MM.1S (cell line): ENCODE measurements at places on chromosomes 7 and 10.

DNA sequence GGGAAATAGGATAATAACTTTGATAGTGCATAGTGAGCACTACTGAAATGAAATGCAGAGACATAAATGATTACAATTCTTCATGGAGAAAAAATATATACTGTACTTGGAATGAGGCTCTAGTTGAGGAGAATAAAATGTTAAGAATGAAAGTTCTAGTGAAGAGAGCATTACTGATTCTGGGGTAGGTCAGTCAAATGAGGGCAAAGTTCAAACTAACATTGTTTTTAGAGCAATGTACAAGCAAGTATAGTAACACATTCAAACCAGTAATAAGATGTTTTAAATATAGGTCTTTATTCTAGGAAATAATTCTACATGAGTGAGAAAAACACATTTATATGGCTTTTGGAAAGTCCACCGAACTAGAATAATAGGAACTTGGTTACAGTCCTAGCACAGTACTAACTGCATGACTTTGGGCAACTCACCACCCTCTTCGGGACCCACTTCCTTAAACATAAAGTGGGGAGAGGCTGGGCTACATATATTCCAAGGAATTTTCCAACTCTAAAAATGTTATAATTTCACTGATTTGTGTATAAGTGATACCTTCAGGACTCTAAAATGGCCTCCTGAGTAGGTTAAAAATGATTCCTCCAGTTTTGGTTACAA lies 86.4 kb downstream of the CDK6 start:
- no peaks in the 10 kb centered on the region for H3K36me3 ChIP-seq
- no peaks in the 10 kb centered on the region for H3K4me1 ChIP-seq
- no peak for DNase-seq
- no peak overlapping the region for H3K4me3 ChIP-seq
- H3K27me3 ChIP-seq = no peaks in the 10 kb centered on the region

GRCh38 chr7:5420881-5421713 lies 2.5 kb downstream of the TNRC18 start:
- H3K27ac ChIP-seq = peak overlapping the region; percentile 75; the same call in 1 of the 2 replicates
- no peaks in the 10 kb centered on the region for H3K36me3 ChIP-seq
- peak overlapping the region; percentile 69 for H3K4me3 ChIP-seq
- H3K27me3 ChIP-seq = peaks cover 30% of the 10 kb centered on the region
- no peaks in the 10 kb centered on the region for H3K4me1 ChIP-seq
- no peak for DNase-seq

- no peak overlapping the region for H3K27ac ChIP-seq
- no peaks in the 10 kb centered on the region for H3K36me3 ChIP-seq
- H3K27me3 ChIP-seq = no peaks in the 10 kb centered on the region
- no peak for DNase-seq
- H3K4me1 ChIP-seq = peaks cover 9% of the 10 kb centered on the region
Measured at GRCh38 chr10:116699049-116699448, 43.3 kb downstream of the HSPA12A start.

DNA sequence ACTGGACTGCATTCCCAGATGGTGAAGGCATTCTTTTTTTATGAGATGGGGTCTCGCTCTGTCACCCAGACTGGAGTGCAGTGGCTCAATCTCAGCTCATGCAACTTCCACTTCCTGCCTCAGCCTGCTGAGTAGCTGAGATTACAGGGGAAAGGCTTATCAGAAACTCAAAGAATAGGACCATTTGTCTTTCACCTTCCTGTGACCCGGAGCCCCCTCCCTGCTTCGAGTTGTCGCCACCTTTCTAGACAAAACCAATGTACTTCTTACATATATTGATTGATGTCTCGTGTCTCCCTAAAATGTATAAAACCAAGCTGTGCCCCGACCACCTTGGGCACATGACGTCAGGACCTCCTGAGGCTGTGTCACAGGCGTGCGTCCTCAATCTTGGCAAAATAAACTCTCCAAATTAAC lies 1.8 kb upstream of the METTL27 start:
- no peaks in the 10 kb centered on the region for H3K36me3 ChIP-seq
- peak overlapping the region; percentile 93; the same call in 1 of the 2 replicates for H3K27ac ChIP-seq
- no peak for DNase-seq
- H3K4me3 ChIP-seq = no peak overlapping the region
- H3K4me1 ChIP-seq = peaks cover 28% of the 10 kb centered on the region

GRCh38 chr7:139748373-139748765 lies 29.4 kb downstream of the HIPK2 start:
- no peaks in the 10 kb centered on the region for H3K4me1 ChIP-seq
- no peak overlapping the region for H3K4me3 ChIP-seq
- no peak overlapping the region for H3K27ac ChIP-seq
- no peaks in the 10 kb centered on the region for H3K36me3 ChIP-seq

GRCh38 chr10:92742331-92743228 lies 52.8 kb downstream of the HHEX start:
- peak overlapping the region; percentile 46; the same call in 1 of the 2 replicates for H3K27ac ChIP-seq
- H3K4me3 ChIP-seq = 0 out of 2 replicates have a peak overlapping the region, but pooled peaks have one; percentile 11
- H3K36me3 ChIP-seq = no peaks in the 10 kb centered on the region
- peaks cover 39% of the 10 kb centered on the region for H3K27me3 ChIP-seq
- H3K4me1 ChIP-seq = peaks cover 21% of the 10 kb centered on the region

- H3K4me3 ChIP-seq = no peak overlapping the region
- H3K27me3 ChIP-seq = no peaks in the 10 kb centered on the region
- H3K27ac ChIP-seq = no peak overlapping the region
Measured at GRCh38 chr7:44212018-44212417, 11.2 kb downstream of the YKT6 start.

- DNase-seq = no peak
- H3K27ac ChIP-seq = no peak overlapping the region
- H3K36me3 ChIP-seq = no peaks in the 10 kb centered on the region
- H3K4me3 ChIP-seq = no peak overlapping the region
- H3K27me3 ChIP-seq = no peaks in the 10 kb centered on the region
- no peaks in the 10 kb centered on the region for H3K4me1 ChIP-seq
Measured at GRCh38 chr10:132311338-132311939, 3.7 kb upstream of the STK32C start.

DNA sequence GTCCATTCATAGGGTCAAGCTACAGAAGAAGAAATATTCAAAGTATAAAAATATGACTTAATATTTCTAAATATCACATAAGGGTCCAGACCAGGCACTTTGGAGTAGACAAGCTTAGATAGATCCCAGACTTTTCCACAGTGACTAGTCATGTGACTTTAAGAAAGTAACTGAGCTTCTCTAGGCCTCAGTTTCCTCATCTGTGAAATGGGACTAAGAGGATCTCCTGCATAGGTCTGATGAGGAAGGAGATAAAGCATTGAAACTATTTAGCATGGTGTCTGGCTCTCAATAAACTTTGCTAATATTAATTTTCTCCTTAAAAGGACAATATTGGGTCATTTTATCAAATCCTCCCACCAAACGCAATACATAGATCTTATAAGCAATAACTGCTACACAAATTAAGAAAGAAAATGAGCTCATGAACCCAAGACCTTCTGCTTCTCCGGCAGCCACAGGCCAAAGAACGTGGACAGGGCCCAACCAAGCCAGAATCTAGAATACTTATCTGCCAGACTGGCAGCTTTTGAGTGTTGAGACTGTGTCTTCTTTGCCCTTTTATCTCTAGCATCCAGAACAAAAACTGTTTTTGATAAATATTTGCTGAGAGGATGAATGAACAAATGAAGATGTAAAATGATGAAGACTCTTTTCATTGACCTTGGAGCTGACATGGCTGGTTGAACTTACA lies 1.6 kb upstream of the TARP start:
- no peak for DNase-seq
- H3K27ac ChIP-seq = no peak overlapping the region
- no peaks in the 10 kb centered on the region for H3K27me3 ChIP-seq
- H3K36me3 ChIP-seq = no peaks in the 10 kb centered on the region

DNA sequence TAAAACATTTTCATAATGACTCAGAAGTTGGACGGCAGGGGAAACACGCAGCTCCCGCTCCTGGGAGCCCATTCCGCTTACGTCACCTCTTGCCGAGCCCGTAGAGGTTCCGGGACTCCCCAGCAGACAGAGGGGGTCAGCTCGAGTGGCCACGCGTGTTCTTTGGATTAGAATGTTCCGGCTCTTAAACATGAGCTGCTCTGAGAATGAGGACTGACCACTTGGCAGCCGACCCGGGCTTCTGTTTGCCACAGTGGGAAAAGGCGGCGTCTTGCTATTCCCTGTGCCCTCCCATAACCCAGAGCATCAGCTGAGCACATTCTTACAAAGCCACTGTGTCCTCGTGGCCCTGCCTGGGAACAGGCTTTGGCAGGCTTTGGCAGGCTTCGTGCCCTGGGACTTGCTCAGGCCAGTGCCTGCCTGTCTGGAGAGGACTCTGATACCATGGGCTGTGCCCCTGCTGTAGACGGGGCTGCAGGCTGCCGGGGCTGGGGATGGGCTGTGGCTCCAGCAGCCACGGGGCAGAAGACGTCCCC lies 40.1 kb downstream of the PFKP start:
- no peaks in the 10 kb centered on the region for H3K4me1 ChIP-seq
- no peak for DNase-seq
- no peak overlapping the region for H3K27ac ChIP-seq
- H3K36me3 ChIP-seq = no peaks in the 10 kb centered on the region
- H3K4me3 ChIP-seq = no peak overlapping the region

DNA sequence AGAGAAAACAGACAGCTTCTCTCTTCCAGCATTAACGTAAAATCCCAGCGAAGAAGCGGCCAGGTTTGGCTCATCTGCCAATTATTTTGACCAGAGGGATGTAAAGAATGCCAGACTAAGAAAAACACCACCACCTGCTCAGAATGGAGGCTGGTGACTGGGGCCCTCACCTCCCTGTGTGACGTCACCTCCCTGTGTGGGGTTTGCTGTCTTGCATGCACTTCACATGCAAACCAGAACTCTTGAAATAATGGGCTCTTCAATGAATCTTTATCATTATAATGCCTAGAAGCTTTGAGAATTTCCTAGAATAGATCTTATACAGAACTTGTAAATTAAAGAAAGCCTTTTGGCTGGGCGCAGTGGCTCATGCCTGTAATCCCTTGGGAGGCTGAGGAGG lies 101.8 kb upstream of the WAC start:
- no peak overlapping the region for H3K27ac ChIP-seq
- H3K36me3 ChIP-seq = no peaks in the 10 kb centered on the region
- no peaks in the 10 kb centered on the region for H3K27me3 ChIP-seq
- peaks cover 23% of the 10 kb centered on the region for H3K4me1 ChIP-seq

- no peaks in the 10 kb centered on the region for H3K27me3 ChIP-seq
- H3K27ac ChIP-seq = peak overlapping the region; percentile 67; the same call in 1 of the 2 replicates
- H3K4me3 ChIP-seq = peak overlapping the region; percentile 47; the same call in 1 of the 2 replicates
- no peak for DNase-seq
- no peaks in the 10 kb centered on the region for H3K36me3 ChIP-seq
Measured at GRCh38 chr10:101974091-101974971, 81.6 kb downstream of the ARMH3 start.

- DNase-seq = no peak
- peaks cover 3% of the 10 kb centered on the region; the same call in 1 of the 2 replicates for H3K4me1 ChIP-seq
- H3K27ac ChIP-seq = no peak overlapping the region
- no peaks in the 10 kb centered on the region for H3K27me3 ChIP-seq
- H3K36me3 ChIP-seq = no peaks in the 10 kb centered on the region
Measured at GRCh38 chr7:29142021-29142727, 4.2 kb downstream of the CPVL start.

DNA sequence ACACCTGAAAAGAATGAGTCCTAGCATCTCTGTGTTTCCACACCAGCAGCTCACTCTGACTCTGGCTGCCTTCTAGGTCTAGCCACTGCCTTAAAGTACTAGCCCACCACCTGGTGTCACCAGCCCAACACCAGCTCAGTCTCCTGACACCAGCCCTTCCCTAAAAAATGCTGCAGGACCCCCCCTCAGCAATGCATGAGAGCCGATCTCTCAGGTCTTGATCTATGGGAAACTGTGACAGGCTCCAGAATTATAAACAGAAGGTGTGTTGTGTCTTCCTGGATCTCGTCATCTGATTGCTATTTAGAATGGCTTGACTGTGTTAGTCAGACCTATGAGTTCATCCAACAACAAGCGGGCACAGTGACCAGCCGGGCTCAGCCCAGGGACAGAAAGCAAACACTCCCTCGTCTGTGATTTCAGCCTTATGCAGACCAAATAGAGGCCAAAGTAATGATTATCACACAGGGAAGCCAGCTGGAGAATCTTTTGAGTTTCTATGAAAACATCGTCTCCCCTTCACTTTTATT lies 66.6 kb downstream of the CUBN start:
- H3K4me1 ChIP-seq = no peaks in the 10 kb centered on the region
- H3K27me3 ChIP-seq = no peaks in the 10 kb centered on the region
- DNase-seq = no peak
- H3K27ac ChIP-seq = no peak overlapping the region
- H3K4me3 ChIP-seq = no peak overlapping the region

- H3K36me3 ChIP-seq = no peaks in the 10 kb centered on the region; the same call in 1 of the 2 replicates
- H3K4me1 ChIP-seq = peaks cover 11% of the 10 kb centered on the region; the same call in 1 of the 2 replicates
- no peak overlapping the region for H3K27ac ChIP-seq
- no peaks in the 10 kb centered on the region; the same call in 1 of the 2 replicates for H3K27me3 ChIP-seq
Measured at GRCh38 chr7:22853674-22854157, 31.1 kb upstream of the TOMM7 start.

DNA sequence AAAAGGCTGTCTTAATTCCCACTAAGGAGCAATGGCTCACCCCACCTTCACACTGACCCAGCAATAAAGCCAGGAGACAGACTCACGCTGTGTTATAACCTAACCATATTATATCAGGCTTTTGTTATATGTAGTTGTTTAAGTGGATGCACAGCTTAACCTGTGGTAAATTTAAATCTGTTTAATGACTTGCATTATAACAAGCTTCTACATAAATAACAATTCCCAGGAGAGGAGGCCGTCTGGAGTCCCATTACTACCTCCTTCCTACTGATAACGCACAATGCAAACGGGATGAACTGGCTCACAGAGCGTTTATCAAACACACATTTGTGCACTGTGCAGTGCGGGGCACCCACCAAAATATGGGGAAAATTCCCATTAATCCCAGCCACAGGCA lies 102.1 kb upstream of the MGMT start:
- H3K27me3 ChIP-seq = no peaks in the 10 kb centered on the region
- DNase-seq = no peak
- H3K4me1 ChIP-seq = no peaks in the 10 kb centered on the region
- H3K4me3 ChIP-seq = no peak overlapping the region
- H3K36me3 ChIP-seq = no peaks in the 10 kb centered on the region

GRCh38 chr7:74289018-74289658 lies at the start of gene CLIP2:
TSS of gene CLIP2 (plus strand) at chr7:74289407. CDS start at chr7:74317547, 28,140 bp downstream.
- peaks cover 31% of the 10 kb centered on the region for H3K27me3 ChIP-seq
- no peak within 1 kb of the TSS for H3K27ac ChIP-seq
- peak within 1 kb of the TSS; percentile 64 for H3K4me3 ChIP-seq
- peak; percentile 68 for DNase-seq
- H3K4me1 ChIP-seq = peaks cover 5% of the 10 kb centered on the region; the same call in 1 of the 2 replicates
- H3K36me3 ChIP-seq = no peaks in the 10 kb centered on the region

GRCh38 chr10:113565364-113565763 lies 12.5 kb downstream of the HABP2 start:
- no peaks in the 10 kb centered on the region for H3K4me1 ChIP-seq
- no peak overlapping the region for H3K4me3 ChIP-seq
- no peaks in the 10 kb centered on the region for H3K27me3 ChIP-seq
- no peak overlapping the region for H3K27ac ChIP-seq
- no peaks in the 10 kb centered on the region for H3K36me3 ChIP-seq
- DNase-seq = no peak
